ENCODE measurements at places on chromosomes 2 and 18.

DNA sequence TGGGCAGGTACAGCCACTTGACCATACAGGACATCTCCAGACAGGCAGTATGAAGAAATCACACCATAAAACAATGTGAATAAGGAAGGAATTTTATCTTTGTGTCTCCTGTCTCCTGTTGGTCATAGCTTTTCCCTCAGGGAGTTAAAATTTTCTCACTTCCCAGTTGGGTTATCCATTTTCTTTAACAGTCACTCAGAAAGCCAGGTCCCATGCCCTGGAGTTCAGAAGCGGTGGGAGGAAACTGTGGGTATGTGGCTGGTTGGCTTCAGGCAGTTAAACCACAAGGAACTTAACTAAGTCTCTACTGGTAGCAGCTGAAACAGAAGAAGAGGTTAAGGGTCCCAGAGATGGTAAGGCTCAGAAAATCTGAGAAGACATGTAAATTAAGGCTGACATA, 6.5 kb upstream of the SMAD2 start:
- no peak for DNase-seq

DNA sequence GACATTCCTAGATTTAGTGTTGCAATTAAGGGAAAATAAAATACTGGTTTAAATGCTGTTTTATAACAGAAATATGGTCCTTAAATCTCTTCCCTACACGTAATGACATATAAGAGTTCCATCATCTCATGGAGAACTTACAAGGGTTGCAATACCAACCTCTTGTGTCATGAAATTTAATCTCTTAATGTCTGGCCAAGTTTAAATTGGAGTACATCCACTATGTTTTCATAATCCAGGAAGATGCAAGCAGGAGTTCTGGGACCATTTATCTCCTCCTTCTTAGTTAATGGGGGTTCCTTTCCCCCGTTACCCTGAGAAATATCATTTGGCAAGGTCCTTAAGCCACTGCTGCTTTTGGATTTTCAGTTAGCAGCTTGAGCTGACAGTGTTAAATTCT, 126.0 kb upstream of the ACVR2A start:
- no peak for DNase-seq

- DNase-seq: no peak
These were observed 98.2 kb upstream of the NPAS2 start for GRCh38 chr2:100721693-100722092.

GRCh38 chr2:39524061-39524460, 87.0 kb upstream of the MAP4K3 start:
- DNase-seq: no peak

DNA sequence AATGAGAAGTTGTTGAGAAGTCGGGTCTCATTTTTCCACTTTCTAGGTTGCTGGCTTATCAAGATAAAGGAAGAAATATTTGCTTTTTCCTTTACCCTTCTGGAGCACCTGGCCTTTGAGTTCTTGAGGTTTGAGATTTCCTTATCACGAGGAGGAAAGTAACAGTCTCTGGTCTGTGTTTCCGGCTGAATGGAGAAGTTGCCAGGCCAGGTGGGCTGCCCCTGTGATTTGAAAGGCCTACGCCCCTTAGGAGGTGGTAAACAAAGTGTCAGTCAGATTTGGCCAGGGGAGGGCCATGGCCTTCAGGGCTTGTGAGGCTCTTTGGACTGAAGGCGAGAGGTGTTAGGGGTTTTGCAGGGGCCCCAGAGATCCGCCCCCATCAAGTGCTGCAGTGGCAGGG, 156.7 kb upstream of the HAAO start:
- no peak for DNase-seq

GRCh38 chr2:181872178-181872577, 19.4 kb upstream of the ITPRID2 start:
- no peak for DNase-seq

DNA sequence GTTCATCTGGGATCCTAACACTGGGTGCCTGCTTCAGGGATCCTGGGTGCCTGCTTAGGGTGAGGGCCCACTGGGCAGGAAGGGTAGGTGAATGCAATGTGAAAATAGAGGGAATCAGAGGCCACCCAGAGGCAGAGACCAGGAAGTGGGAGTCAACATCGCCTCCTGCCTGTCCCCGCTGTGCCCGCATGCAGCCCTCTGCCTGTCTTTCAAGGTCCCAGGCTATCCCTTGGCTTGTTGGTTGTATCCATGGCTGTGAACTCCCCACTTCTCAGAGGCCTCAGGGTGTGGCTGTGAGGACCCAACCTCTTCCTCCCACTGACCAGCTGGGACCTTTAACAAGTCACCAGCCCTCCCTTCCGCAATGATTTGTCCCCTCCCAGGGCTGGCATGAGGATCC, 26.5 kb downstream of the PSD4 start:
- no peak for DNase-seq

DNA sequence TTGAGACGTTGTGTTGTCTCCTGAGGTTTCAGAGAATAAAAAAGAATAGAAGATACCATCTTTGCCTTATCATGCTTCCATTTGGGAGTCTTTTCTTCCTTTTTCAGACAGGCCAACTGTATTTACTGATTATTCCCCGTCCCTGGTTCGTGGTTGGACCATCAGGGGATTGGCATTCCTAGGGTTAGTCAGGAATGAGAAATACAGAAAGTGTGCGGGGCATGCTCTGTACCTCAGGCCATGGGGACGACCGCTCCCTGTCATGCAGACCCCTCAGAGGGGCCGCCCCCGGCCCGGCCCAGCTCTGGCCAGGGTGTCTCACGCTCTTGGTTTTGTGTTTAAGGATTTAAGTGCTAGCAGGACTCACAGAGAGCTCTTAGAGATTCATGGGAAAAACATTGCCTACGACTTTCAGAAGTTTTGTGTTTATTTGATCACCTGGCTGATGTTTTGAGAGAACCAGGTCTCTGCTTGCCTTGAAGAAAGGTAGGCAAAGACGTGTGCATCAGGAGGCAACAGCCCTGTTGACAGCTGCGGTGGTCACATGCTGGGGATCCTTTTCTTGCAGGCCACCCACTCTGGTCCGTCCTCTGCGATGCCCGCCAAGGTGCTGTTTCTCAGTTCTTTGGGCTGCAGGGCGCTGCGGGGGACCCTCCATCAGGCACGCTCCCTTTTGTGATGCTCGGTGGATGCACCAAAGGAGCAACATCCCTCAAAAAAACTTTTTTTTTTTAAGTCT, 317.8 kb downstream of the AGAP1 start:
- no peak for DNase-seq

- DNase-seq: no peak
These were observed 95.6 kb upstream of the CTDP1 start for GRCh38 chr18:79583984-79584401.

- DNase-seq: no peak
These were observed 122.5 kb downstream of the CNTNAP5 start for GRCh38 chr2:124147552-124147951.

Data from CD4-positive, alpha-beta T cell treated with Interleukin-21 for 1 hour (primary cell).